ENCODE measurements at places on chromosomes 13 and 19. TPM values are rescaled to one million over a fixed set of nuclear protein-coding genes. Genes with fewer than 3 reads are reported as not detected.
A peak's percentile ranks its signal among the peaks of the same experiment; 100 is the strongest.

- no peaks in the 10 kb centered on the region for H3K36me3 ChIP-seq
- H3K27me3 ChIP-seq, result peaks cover 13% of the 10 kb centered on the region
- peak overlapping the region; percentile 56 for H3K27ac ChIP-seq
- H3K4me1 ChIP-seq, result peaks cover 13% of the 10 kb centered on the region
Observed at GRCh38 chr19:51158474-51159129, 16.5 kb downstream of the SIGLEC7 start.

- H3K4me3 ChIP-seq, result no peak overlapping the region
- H3K36me3 ChIP-seq, result no peaks in the 10 kb centered on the region
- H3K27me3 ChIP-seq, result no peaks in the 10 kb centered on the region
- no peaks in the 10 kb centered on the region for H3K4me1 ChIP-seq
- H3K27ac ChIP-seq, result no peak overlapping the region
Observed at GRCh38 chr13:31361673-31362072, 161.9 kb downstream of the B3GLCT start.

GRCh38 chr19:12611361-12611699, 610 bp downstream of the ZNF791 start:
- peak overlapping the region; percentile 100 for H3K4me3 ChIP-seq
- H3K4me1 ChIP-seq, result peaks cover 25% of the 10 kb centered on the region
- H3K36me3 ChIP-seq, result peaks cover 43% of the 10 kb centered on the region
- peak overlapping the region; percentile 99 for H3K27ac ChIP-seq

IGFL1 gene
- total RNA-seq, result not detected

GRCh38 chr13:98328511-98328910, 151.4 kb upstream of the RNF113B start:
- no peak overlapping the region for H3K4me3 ChIP-seq
- no peak for DNase-seq
- no peaks in the 10 kb centered on the region for H3K36me3 ChIP-seq
- no peak overlapping the region for H3K27ac ChIP-seq
- peaks cover 6% of the 10 kb centered on the region for H3K27me3 ChIP-seq
- no peaks in the 10 kb centered on the region for H3K4me1 ChIP-seq

GRCh38 chr19:5839065-5840017, at the start of gene FUT6:
Gene FUT6 (minus strand): TSS chr19:5839702. CDS start chr19:5832567, 7,135 bp downstream.
- no peaks in the 10 kb centered on the region for H3K36me3 ChIP-seq
- H3K4me1 ChIP-seq, result peaks cover 8% of the 10 kb centered on the region
- no peak within 1 kb of the TSS for H3K4me3 ChIP-seq
- DNase-seq, result no peak

DNA sequence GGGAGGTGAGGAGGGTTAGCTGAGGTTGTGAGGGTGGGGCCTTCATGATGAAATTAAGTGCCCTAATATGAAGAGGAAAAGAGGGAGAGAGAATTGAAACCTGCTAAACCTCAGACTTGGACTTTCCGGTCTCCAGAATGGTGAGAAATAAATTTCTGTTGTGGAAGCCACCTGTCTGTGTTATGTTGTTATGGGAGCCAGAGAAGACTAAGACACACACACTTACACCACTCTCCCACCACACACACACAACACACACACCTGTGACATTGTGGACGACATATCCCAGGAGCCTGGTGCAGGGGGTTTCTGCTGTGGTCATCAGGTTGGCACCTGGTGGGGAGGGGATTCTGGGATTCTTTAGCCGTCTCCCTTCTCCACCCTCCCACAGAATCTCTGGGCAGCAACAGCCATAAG, 14.0 kb downstream of the KLK4 start:
- H3K36me3 ChIP-seq, result no peaks in the 10 kb centered on the region
- H3K4me1 ChIP-seq, result peaks cover 4% of the 10 kb centered on the region
- H3K27me3 ChIP-seq, result peaks cover 4% of the 10 kb centered on the region
- no peak overlapping the region for H3K4me3 ChIP-seq

GRCh38 chr13:78598966-78599644, 4.2 kb downstream of the POU4F1 start:
- peaks cover 77% of the 10 kb centered on the region for H3K27me3 ChIP-seq
- H3K36me3 ChIP-seq, result peaks cover 11% of the 10 kb centered on the region
- DNase-seq, result no peak
- peaks cover 20% of the 10 kb centered on the region for H3K4me1 ChIP-seq
- no peak overlapping the region for H3K27ac ChIP-seq
- H3K4me3 ChIP-seq, result no peak overlapping the region

RFX2 gene
- 10.7 TPM for total RNA-seq

DNA sequence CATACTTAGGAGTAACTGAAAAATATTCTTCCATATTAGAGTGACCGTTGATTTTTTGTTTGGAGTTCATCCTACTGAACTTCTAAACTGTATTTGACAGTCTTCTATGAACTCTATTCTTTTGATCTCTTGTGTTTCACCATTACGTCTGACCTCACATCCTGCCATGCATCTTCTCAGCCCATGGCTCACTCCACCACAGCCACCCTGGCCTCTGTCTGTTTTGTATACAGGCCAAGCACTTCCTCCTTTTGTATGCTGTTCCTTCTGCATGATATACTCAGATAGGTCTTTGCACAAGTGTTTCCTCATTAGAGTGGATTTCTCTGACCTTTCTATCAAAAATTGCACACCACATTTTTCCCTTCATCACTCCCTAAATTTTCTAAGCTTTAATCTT, 119.9 kb downstream of the MAB21L1 start:
- no peak overlapping the region for H3K27ac ChIP-seq
- no peak overlapping the region for H3K4me3 ChIP-seq
- no peaks in the 10 kb centered on the region for H3K4me1 ChIP-seq
- DNase-seq, result no peak
- H3K36me3 ChIP-seq, result no peaks in the 10 kb centered on the region
